CD4-positive, alpha-beta T cell treated with Interleukin-15 for 4 hours (primary cell): ENCODE measurements at places on chromosomes 3 and 15.

- DNase-seq: peak; percentile 37
Measured at GRCh38 chr3:114809668-114810413, 337.2 kb downstream of the ZBTB20 start.

- no peak for DNase-seq
Measured at GRCh38 chr3:23752126-23752525, 53.6 kb upstream of the UBE2E1 start.

GRCh38 chr3:25662736-25663320 lies 1.9 kb downstream of the TOP2B start:
- DNase-seq: no peak

GRCh38 chr3:146050691-146051090 lies 110.3 kb downstream of the PLOD2 start:
- DNase-seq: no peak

GRCh38 chr15:50250760-50251394 lies 14.6 kb downstream of the HDC start:
- no peak for DNase-seq
